ENCODE measurements at places on chromosomes 1 and 21.

GRCh38 chr1:165717918-165718515, 19.7 kb upstream of the ALDH9A1 start:
- peak; percentile 80 for DNase-seq

DNA sequence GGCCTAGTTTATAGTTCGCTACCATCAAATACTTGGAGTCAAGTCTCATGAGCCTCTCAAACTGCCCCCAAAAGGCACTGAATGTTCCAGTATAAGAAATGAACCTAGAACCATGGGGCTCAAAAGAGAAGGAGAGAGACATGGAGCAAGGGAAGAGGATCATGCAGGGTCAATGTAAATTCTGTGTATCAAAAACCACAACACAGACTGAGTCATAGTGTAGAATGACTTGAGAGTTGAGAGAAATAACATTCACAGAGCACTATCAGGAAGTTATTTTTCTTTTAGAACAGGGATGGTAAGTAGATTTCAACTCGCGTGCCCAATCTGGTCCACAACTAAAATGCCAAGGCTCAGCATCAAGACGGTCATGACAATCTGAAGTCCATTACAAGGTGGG, 59.8 kb downstream of the GNG12 start:
- no peak for DNase-seq

- DNase-seq, result no peak
Measured at GRCh38 chr1:93023281-93023680, 55.8 kb upstream of the MTF2 start.

GRCh38 chr1:28518000-28518744, 12.3 kb downstream of the RCC1 start:
- DNase-seq, result peak; percentile 93

- no peak for DNase-seq
Measured at GRCh38 chr1:98842241-98842640, 162.4 kb downstream of the PLPPR5 start.

DNA sequence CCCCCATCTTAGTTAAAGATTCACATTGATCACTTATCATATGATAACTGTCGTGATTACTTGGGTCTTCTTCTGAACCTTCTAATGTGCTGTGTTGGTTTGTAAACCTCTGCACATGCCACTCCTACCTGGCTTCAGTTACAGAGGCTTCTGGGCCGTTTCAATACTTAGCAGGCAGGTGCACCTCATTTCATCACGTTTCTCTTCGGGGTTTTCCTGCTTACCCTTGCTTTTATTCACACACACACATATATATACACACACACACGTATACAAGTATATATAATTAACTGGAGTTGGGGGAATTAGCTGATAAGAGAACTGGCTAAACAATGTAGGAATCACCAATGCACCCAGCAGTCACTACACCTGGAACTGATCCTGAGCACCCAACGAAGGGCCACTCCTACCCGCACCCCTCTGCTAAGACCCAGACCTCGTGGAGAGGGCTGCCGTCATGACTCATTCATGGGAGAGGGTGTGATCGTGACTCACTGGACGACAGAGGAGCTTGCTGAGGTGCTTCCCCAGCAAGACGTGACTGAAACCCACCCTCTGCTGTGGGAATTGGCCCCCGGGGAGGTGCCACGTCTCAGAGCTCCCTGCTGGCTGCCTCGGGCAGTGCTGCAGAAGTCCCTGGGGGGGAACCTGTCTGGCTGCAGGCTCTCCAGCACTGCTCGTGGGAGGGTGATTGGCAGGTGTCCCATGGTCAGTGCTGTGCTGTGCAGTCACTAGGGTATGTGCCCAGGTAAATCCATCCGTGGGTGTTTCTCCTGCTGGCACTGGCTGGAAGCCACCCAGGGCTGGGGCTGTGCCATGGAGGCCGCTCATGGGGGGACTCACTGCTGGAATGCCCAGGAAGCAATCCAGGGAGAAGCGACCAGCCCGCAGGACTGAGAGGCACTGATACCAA, 166.6 kb downstream of the DYRK1A start:
- no peak for DNase-seq

DNA sequence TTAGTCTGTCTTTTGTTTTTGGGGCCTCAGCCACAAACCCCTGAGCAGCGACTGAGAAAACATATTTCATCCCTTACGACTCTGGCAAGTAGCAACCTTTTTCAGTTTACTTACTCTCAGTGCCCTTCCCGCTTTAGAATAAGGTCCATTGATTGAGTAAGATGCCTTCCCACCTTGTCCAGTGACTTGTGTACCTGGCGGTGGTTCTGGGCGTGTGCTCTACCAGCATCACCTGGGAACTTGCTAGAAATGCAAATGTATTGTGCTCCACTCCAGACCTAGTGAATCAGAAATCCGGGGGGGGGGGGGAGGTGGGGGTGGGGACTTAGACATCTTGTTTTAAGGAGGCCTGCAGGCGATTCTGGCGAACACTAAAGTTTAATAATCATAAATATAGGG, 72.1 kb downstream of the S1PR1 start:
- DNase-seq, result no peak

GRCh38 chr1:111976332-111976731, 13.1 kb downstream of the KCND3 start:
- no peak for DNase-seq

DNA sequence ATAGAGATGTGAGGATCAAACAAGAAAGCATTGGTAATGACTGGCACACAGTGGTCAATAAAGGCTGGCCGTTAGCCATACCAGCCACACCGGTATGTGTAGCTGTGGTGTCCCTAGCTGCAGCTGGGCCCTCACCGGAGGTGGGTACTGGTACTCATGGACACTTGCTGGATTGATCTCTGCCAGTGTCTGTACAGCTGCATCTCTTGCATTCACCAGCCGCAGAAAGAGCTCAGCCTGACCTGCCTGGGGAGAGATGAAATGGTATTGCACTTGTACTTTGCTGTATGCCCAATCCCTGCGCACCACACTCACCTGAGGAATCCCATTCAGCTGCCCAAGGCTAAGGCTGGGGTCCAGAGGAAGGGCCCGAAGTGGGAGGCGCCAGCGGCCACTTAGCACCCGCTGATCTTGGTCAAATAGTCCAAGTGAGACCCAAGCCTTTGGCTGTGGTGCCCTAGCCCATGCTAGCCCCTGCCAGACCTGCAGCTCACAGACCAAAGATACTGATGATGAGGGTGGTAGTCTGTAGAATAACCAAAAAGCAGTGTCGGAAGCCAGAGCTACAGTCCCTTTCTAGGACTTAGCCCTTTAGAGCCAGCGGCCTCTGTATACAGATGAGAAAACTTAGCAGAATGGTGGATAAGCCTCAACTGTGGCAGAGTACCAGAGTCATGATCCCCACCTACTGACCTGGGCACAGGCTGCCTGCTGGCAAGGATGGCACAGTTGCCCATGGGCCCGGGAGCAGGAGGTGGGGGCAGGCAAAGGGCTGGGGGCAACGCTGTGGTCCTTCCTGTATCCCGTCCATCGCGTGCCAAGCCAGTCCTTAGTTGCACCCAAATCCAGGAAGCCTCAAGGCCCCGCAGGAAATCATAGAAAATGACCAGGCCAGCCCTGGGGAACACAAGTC, 3.0 kb downstream of the CCDC17 start:
- DNase-seq, result no peak

DNA sequence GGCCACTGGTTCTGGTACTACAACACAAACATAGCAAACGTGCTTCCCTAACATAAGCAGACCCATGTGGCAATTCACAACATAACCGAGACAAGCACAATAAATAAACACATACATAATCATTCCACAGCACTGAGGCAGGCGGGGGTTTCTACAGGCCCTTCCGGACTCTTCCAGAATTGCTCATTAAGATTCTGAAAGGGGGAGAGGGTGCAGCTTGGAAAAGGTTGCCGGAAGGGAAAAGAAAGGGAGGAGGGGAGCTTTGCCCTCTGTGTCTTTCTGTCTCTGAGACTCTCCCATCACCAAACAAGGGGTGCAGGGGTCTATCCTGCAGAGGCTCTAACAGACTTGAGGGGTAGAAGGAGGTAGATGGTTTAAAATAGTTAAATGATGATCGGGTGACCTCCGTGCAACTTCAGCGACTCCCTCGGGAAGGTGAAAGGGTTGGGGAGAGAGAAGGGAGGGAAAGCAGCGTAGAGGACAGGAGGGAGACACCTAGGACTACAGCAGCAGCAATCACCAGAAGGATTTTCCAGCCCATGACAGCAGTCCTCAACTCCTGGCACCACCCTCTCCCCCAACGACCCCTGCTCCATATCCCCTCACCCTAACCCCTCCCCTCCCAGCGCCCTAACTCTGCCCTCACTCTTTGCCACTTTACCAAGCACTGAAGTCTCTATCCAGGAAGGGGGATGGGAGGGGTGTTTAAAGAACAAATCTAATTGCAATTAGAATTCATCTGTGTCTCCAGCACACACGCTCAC, 365.5 kb upstream of the ESRRG start:
- DNase-seq, result no peak

GRCh38 chr21:34838956-34839820, 170.4 kb downstream of the CLIC6 start:
- DNase-seq, result no peak

- DNase-seq, result no peak
Measured at GRCh38 chr1:226051365-226051764, 11.2 kb upstream of the H3-3A start.

DNA sequence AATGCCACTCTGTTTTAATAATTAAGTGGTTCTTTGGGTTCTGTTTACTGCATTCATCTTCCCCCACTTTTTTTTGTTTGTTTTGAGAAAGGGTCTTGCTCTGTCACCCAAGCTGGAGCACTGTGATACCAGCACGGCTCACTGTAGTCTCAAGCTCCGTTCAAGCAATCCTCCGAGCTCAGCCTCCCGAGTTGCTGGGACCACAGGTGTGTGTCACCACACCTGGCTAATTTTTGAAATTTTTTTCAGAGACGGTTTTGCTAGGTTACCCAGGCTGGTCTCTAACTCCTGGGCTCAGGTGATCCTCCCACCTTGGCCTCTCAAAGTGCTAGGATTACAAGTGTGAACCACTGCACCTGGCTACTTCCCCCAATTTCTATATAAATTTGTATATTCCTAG, 29.3 kb downstream of the KPNA6 start:
- no peak for DNase-seq

GRCh38 chr1:212228591-212229119, 56.6 kb upstream of the PPP2R5A start:
- no peak for DNase-seq

DNA sequence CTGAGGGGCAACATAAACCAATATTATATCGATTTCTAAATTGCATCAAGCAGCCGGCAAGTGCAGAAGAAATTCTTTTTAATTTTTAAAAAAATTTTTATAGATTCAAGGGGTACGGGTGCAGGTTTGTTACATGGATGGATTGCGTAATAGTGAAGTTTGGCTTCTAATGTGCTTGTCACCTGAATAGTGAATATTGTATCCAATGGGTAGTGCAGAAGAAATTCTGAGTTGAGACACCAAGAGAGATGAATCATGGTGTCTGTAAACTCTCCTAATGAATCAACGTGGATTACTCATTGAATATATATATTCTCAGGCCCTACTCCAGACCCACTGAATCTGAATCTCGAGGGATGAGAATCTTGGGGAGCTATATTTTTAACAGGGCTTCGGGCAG, 253.7 kb upstream of the FOXD3 start:
- no peak for DNase-seq

DNA sequence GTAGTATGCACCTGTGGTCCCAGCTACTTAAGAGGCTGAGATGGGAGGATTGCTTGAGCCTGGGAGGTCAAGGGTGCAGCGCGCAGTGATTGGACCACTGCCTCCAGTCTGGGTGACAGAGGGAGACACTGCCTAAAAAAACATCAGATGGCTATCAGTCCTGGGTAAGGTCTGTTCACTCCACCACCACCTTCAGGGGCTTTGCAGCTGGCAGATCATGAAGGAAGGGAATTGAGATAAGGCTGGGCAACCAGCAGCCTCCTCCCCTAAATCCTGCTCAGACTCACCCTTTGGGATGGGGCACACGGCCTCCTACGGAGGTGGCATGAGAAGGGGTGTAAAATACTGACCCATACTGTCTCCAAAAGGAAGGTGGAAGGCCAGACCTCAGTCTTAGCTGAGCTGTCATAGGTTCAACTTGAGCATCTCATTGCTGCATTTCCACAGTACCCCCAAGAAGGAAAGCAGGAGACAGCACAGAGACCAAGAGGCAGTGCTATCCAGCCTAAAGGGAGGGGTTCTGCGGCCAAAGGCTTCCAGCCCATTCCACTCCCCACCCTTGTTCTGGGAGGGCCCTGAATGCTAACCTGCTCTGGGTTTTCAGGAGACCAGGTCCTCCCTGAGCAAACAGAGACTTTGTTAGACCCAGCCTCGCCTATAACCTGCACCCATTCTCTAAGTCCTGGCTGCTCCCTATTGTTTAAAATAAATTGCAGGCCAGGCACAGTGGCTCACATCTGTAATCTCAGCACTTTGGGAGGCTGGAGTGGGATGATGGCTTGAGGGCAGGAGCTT, 13.7 kb downstream of the SLC45A3 start:
- DNase-seq, result no peak

DNA sequence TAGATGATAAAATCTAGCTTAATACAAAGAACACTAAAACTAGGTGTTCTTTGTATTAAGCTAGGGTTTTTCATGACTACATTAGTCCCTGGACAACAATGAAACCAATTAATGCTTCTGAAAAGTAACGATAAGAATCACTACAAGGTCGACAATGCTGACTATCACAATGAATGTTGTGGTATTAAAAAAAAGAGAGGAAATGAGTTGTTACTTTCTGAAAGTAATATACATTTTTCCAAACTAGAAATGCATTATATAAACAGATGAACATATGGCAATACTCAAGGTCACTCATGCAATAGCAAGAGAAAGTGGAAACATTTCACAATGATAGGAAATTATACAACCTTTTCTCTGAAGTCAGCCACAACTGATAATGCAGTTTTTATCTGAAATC, 19.0 kb downstream of the DPH5 start:
- no peak for DNase-seq

DNA sequence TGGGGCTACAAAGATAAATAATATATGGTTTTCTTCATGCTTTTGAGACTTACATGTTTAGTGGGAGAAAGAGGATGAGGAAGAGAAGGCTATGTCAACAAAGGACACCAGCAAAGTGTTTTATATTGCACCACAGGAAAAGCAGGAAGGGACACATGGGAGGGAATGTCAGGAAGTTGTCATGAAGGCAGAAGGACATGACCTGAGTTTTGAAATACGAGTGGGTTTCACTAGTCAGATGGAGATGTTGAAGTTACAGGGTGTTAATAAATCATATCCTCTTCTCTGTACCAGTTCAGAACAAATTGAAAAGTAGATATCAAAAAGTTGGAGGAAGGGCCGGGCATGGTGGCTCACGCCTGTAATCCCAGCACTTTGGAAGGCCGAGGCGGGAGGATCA, 18.2 kb upstream of the AGO1 start:
- no peak for DNase-seq

DNA sequence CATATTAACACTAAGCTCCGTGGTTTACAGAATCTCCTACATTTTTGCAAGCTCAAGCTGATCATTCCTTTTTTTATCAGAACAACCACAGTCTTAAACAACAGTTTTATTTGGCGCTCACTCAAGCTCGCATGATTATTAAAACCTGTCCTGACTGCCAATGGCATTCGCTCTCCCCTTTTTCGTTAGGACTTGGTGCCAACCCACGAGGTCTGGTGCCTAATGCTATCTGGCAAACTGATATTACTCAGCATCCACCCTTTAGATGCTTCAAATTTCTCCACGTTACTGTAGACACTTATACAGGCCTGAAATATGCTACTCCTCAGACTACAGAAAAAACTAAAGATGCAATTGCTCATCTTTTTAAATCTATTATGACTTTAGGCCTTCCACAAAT, 23.0 kb upstream of the ITLN1 start:
- DNase-seq, result no peak

GRCh38 chr1:69410893-69411292, 156.8 kb upstream of the LRRC7 start:
- DNase-seq, result no peak

GRCh38 chr1:14165371-14165801, 433.1 kb upstream of the KAZN start:
- DNase-seq, result peak; percentile 36

- DNase-seq, result no peak
Measured at GRCh38 chr1:234543442-234544086, 64.6 kb upstream of the TARBP1 start.

Data from MM.1S (cell line).